Activated B cell treated with CpG ODN at 0.5 μM for 24 hours (primary cell): ENCODE measurements at places on chromosomes 13 and 19. TPM values are rescaled to one million over a fixed set of nuclear protein-coding genes. Genes with fewer than 3 reads are reported as not detected.

GRCh38 chr19:16210168-16210567 is 12.5 kb downstream of the AP1M1 start:
- DNase-seq, result no peak

DNA sequence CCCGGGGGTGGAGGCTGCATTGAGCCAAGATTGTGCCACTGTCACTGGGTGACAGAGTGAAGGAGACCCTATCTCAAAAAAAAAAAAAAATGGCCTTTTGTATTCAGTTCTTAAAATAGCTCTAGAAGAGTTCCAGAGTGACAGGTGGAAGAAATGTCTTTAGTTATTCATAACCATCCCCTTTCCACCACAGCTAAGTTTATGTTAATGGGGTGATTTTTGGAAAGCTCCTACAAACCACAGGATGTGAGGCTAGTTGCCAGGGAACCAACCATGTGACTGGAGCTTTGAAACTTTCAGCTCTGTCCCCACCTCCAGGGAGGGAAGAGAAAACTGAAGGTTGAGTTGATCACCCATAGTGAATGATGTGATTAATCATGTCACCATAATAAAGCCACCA is 6.9 kb downstream of the ZNF490 start:
- DNase-seq, result no peak

MYH14 gene
- total RNA-seq, result not detected in 2 replicates

CGB8 gene
- total RNA-seq, result not detected in 2 replicates

- no peak for DNase-seq
Measured at GRCh38 chr13:97855570-97856303, 97.7 kb upstream of the IPO5 start.

DNA sequence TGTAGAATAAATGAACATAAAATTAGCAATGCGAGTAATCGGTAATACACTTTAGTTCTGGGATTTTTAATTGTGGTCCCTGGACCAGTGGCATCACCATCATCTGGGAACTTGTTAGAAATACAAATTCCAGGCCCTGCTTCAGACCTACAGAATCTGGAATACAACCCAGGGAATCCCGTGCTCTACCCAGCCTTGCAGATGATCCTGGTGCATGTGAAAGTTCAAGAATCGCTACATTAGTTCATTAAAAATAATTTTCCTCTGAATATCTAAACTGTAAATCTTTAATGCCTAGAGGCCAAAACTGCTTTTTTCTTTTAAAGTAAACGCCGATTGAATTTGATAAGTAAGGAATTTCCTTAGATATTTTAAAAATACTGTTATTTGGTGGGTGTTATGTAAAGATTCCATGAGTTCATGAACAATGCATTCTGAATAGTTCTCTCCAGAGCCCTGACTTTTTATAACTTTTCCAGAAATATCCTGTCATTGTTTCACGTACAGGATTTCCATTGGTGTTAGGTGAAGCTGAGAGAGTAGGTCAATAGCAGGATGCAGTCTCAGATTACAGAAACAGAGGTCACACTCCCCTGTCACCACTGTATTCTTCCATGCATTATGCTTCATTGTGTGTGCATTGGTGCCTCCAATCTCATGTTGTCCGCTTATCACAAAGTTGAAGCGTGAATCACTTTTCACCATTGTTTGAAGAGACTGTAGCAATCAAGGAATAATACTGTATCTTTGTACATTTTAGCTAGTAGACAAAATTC is 596.5 kb upstream of the KLF12 start:
- DNase-seq, result no peak

DNA sequence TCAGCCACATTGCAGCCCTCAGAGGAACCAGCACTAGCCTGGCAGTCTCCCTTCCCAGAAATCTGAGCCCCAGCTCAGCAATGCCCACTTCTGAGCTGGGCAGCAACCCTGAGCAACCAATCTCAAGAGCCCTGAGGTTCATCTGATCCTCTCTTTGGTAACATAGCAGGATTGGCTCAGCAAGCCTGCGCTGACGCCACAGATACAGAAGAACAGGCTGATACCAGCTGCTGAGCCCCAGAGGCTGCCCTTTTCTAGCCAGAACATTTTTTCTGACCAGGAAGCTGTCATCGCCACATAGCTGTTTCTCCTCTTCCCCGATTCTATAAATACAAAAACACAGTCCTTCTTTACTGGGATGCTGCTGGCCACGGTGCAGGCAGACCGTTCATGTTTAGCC is 59.8 kb downstream of the TRPM4 start:
- DNase-seq, result no peak

DNA sequence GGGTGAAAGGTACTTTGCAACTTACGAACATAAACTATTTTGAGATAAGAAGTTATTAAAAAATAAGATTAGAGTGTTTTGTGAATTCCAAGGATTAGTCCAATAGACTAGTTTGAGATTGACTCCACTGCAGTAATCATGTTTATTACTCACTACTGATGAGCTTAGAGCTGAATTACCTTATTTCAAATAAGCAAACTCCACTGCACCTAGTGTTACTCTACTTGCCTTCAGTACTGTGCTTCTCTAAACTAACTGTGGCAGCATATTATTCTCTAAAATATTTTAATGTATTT is 111.7 kb downstream of the MIPEP start:
- DNase-seq, result no peak

DNA sequence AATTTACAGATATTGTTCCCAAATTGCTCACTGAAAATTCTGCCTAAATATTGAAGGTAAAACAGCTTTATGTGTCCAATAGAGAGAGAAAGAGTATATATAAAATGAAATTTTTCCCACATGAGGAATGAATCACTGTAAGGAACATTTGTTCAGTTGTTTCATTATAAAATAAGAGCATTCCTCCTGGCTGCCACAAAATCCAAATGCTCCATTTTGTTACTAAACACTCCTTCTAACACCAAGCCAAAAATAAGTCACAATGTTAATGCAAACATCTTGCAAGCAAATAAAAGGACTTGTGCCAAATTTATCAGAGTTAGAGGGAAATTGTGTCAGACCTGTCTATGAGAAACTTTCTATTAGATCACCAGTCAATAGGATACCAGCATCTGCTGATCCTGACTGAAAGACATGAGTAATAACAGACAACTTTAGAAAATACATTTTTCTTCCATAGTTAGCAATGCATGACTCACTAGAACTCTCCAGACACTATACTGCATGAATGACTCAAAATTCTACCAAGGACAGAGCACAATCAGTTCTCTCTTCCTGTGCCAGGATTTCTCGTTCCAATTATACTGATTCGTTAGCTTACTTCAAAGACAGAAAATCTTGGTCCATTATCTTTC is 83.5 kb upstream of the FNDC3A start:
- DNase-seq, result no peak

DNA sequence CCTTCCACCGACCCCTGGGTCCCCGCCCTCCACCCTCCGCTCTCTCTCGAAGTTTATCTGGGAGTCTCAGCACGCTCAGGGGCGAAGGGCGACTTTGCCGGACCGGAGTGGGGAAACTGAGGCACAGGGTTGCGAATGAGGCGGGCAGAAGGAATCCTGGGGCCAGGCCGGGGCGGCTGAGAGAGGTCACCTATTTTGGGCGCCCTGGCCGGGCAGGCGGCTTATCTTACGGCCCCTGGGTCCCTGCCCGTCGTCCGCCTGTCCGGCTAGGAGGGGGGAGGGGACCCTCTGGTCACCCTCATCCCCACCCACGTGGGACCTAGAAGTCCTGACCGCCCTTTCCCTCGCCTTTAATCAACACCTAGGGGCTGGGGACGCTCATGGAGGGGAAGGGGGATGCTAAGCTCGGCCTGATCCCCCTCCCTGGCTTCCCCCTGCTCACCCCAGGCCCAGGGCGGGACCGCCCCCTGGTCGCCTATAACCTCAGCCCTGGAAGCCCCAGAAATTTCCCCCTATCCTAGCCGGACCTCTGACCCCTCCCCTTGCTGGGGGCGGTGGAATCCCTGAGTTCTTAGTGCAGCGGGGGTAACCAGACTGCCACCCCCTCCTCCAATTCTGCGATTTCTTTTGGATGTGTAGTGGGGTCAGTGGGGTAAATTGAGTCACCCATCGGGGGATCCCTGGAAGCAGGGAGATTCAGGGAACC is 556 bp downstream of the TRIP10 start:
- peak; percentile 44 for DNase-seq

DNA sequence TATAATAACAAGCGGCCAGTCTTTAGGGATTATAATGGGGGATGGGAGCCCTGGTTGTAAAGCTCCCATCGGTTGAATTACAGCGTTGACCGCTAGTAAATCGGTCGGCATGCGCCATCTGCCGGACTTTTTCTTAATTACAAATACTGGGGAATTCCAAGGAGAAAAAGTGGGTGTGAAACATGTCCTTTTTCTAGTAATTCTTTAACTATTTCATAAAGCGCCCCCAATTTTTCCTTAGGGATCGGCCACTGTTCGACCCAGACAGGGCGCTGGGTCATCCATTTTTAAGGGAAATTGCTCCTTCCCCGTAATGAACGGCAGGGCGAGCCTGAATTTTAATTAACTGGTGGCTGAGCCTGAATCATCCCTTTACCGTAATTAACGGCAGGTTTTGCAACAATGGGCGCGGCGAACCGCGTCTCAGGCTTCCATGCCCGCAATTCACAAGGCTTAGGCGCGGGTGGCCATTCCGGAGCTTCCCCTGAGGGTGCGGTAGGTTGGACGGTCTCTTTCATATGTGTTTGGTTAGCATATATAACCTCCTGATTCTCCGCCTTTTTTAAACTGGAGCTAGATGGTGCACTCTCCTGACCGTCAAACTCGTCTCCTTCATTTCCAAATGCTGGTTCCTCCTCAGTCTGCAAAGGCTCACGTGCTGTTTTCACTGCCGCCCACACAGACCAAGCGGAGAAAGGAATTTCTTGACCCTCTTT is 30.2 kb upstream of the EVI5L start:
- peak; percentile 35 for DNase-seq

DNA sequence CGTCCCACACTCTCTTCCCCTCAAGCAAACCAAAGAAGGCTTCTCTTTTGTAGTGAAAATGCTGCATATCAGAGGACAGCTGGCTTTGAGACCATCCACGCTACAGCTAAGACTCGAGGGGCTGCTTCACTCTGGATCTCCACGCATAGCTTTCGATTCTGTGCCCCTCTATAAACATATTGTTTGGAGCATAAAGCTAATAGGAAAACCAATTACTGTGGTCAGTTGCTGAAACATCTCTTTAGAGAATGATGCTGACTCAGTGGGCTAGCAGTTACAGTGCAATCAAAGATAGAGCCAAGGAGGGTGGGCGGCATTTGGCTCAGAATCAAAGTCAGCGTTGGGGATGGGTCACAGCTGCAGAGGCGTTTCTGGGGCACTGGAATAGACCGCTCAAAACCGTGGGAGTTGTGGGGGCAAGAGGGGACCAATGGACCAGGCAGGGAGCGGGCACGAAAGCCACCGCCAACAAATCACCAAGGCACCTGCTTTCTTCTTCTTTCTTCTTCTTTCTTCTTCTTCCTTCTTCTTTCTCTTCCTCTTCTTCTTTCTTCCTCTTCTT is 76.7 kb downstream of the RASL11A start:
- no peak for DNase-seq

C5AR1 gene
- 1.7 and 2.2 TPM in 2 replicates for total RNA-seq

OR7C1 gene
- not detected in 2 replicates for total RNA-seq

MBD3L3 gene
- total RNA-seq, result not detected in 2 replicates

- no peak for DNase-seq
Measured at GRCh38 chr13:102692491-102692826, 2.4 kb downstream of the METTL21C start.

- DNase-seq, result no peak
Measured at GRCh38 chr13:33642374-33643065, 175.4 kb upstream of the RFC3 start.

DNA sequence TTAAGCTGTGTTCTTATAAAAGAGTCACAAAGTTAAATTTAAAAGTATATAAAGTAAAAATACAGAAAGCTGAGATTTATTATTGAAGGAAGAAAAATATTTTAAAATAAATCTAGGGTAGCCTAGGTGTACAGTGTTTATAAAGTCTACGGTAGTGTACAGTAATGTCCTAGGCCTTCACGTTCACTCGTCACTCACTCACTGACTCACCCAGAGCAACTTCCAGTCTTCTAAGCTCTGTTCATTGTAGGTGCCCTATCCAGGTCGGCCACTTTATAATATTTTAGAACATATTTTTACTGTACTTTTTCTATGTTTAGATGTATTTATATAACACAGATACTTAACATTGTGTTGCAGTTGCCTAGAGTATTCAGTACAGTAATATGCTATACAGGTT is 47.4 kb downstream of the NDFIP2 start:
- no peak for DNase-seq

KASH5 gene
- 0.62 and 0.66 TPM in 2 replicates for total RNA-seq

DNA sequence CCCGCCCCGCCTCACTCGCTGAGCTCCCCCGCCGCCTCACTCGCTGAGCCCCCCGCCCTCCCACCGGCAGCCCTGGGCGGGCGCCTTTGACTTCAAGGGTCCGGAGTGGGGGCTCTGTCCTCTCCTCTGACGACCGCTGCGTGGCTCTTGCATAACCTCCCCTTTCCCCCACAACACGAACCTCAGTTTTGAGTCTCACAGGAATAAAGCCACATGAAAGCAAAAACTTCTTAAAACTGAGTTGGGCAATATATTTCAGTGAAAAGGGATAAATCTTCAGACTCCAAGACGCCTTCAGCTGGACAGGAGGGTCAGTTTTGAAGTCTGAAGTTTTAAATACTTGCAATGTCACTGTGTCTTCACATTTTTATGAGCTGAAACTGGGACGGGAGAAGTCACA is 70.6 kb upstream of the C13orf46 start:
- DNase-seq, result no peak

DNA sequence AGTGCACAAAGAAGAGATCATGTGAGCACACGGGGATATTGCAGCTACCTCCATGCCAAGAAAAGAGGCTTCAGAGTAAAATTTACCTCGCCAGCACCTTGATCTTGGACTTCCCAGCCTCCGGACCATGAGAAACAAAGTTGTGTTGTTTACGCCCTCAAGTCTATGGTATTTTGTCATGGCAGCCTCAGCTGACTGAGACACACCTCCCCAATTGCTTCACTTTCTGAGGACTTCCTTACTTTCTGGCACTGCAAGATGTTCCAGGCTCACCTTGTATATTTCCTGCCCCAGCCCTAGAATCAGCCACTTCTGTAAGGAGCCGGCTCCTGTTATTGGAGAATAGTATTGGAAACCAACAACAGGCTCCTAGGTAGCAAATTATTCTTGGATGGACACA is 6.6 kb upstream of the CEBPG start:
- no peak for DNase-seq

PODNL1 gene
- 0.44 TPM in 1 of 2 replicates, not detected in the other for total RNA-seq

- no peak for DNase-seq
Measured at GRCh38 chr13:20825477-20825875, 51.7 kb upstream of the EEF1AKMT1 start.

GRCh38 chr13:98267080-98267912 is 90.2 kb upstream of the RNF113B start:
- no peak for DNase-seq
